RWPE1 (cell line): ENCODE measurements at places on chromosomes 7 and 10.

DNA sequence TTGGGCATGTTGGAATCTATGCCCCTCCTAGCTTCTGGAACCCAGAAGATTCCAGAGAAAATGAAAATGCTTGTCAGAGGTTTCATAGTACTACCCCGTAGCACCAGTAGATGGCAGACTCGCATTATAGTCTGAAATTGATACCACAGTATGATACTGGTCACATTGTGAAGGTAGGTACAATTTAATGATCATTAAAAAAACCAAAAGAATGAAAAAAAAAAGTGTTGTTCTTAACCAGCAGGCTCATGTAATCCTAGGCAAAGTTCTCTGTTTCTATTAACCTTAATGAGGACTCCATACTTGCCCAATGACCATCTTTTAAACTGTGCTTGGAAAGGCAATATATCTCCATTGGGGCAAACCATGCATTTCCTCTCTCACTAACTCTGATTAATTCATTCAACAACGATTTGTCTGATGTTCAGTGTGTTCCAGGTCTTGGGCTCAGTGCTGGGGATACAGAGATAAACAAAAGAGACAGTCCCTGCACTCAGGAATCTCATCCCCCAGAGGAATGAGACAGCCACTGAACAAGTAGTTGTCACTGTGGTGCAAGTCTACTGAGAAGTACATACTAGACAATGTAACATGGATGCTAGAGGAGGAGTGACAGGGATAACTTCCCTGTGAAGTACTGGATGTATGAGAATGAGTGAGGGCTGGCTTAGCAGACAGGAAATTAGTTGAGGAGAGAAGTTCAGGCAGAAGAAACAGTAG is 223.5 kb upstream of the PHYHIPL start:
- peak; percentile 41 for DNase-seq

GRCh38 chr10:109924967-109925620 is 1.8 kb upstream of the XPNPEP1 start:
- no peak for DNase-seq

- DNase-seq, result no peak
Observed at GRCh38 chr7:90267263-90267858, 22.4 kb downstream of the CFAP69 start.

- DNase-seq, result no peak
Observed at GRCh38 chr7:134552105-134552504, 3.2 kb downstream of the AKR1B15 start.

DNA sequence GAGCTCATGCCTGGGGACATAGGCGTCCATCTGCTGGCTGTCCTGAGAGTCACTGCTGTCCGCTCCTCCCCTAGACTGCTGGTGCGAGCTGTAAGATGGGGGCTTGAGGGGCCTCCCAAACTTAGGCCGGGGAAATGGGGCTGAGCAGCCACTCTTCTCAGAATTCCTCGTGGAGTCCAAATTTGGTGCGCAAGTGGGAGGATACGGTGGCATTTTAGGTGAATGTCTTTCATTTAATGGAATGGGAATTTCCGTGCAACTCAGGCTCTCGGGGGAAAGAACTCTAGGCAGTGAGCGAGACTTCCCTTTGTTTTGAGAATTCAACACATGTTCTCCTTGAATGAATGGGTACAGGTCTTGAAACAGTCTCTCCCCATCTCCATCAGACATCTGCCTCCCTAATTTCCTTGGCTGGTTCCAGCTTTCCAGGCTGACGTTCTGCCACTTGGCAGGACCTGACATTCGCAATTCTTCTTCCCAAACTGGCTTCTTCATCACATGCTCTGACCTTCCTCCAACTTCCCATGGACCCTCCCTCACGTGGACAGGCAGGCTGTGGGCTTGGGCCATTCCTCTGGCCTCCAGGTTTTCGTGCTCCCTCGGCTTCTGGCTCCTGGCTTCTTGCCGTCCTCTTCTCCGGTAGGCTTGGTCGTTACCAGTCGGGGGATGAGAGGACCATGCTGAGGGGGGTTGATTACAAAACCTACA is 30.1 kb downstream of the JCAD start:
- no peak for DNase-seq

DNA sequence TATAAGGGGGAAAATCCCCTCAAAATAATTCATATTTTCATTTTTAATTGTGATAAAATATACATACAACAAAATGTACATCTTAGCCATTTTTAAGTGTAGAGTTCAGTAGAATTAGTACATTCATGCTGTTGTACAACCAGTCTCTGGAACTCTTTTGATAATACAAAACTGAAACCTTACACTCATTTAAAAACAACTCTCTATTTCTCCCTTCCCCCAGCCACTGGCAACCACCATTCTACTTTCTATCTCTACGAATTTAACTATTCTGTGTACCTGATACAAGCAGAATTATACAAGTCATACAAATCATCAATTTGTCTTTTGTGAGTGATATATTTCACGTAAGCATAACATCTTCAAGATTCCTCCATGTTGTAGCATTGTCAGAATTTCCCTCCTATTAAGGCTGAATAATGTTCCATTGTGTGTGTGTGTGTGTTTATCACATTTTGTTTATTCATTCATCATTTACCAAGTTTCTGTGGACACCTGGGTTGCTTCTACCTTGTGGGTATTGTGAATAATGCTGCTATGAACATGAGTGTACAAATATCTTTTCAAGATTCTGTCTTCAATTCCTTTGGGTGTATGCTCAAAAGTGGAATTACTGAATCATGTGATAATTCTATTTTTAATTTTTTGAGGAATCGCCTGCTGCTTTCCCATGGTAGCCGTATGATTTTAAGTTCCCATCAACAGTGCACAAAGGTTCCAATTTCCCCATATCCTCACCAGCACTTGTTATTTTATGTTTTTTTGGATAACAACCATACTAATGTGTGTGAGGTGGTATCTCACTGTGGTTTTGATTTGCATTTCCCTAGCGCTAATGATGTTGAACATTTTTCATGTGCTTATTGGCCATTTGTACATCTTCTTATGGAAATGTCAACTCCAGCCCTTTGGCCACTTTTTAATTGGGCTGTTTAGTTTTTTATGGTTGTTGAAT is 4.7 kb upstream of the EBLN1 start:
- DNase-seq, result no peak

- DNase-seq, result no peak
Observed at GRCh38 chr10:121516093-121516865, 82.0 kb downstream of the FGFR2 start.

- no peak for DNase-seq
Observed at GRCh38 chr10:114432566-114433093, 28.3 kb upstream of the AFAP1L2 start.

DNA sequence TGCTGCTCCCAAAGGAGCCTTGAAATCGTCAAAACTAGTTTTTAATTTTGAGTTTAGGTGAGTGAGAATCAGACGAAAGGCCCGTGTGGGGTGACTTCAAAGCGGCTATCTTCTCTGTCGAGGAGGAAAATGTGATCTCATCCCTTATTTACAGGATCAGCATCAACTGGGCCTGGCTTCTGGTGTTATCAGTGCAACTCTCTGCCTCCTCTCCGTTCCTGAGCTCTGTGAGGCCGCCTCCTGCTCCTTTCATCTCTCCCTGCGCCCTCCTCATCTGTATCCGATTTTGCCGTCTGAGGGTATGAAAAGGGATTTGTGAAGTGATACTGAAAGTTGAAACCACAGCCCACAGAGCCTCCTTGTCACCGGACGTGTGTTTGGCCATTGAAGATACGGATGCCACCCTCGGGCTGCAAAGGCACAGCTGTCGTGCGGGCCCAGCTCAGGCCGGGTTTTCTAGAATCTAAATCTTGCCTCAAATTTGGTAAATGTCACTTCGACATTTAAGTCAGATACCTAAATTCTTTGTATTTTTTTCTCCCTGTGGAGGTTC is 408.7 kb upstream of the ADARB2 start:
- no peak for DNase-seq

DNA sequence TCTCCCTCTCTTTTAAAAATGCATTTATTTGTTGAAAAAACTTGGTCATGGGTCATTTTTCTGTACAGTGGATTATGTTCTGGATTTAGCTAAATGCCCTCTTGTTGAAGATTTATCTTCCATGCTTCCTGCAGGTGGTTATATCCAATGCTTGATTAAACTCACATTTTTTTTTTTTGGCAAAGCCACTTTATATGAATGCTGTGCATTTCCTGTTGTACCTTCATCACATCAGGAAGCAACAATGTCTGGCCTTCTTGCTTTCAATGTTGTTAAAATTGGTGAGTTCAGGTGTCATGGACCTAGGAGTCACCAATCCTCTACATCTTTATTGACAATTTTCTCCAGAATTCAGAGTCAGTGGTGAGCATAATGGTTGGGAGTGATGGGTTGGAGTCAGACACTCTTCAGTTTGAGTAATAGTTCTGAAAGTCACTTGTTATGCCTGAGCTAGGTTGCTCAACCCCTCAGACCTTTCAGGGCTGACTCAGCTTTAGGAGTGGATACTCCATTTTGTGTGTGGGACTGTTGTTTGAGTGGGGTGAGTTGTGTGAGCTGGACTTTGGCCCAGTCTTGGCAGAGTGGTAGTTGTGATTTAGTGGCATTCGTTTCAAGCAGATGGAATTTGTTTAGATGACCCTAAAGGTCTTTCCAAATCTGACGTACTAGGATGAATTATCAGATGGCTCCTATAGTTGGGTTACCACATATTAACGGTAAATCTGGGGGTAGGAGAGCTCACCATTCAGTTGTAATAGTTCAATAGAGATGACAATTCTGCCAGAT is 213.5 kb upstream of the ZNF32 start:
- no peak for DNase-seq

DNA sequence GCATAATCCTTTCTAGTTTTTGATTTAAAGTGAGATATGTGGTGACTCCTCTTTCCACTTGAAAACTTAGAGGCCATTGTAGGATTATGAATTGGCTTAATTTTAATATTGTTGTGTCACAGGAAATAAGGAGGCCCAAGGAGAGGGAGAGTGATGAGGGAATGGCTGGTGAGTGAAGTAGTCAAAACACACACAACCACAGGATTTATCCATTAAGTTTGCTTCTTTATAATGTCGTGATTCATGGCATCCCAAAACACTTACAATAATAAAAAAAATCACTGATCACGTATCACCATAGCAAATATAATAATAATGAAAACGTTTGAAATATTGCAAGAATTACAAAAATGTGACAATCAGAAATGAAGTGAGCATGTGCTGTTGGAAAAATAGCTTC is 1215.5 kb upstream of the LRRTM3 start:
- DNase-seq, result no peak

DNA sequence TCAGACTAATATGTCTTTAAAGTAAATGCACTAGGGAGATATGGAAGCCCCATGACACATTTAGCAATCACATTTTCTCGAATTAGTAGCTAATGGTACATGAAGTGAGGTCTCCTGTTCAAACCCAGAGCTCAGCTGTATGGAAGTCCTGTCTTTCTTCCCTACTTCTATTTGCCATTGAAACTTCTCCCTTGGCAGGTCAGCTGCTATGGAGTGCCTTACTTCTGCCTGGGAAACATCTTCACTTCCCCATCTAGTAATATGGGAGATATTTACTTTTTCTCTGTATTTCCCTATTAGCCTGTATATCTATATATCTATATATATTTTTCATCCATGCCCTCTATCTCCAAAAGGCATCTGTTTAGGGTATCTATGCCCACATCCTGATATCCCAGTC is 225.3 kb upstream of the INHBA start:
- DNase-seq, result no peak

DNA sequence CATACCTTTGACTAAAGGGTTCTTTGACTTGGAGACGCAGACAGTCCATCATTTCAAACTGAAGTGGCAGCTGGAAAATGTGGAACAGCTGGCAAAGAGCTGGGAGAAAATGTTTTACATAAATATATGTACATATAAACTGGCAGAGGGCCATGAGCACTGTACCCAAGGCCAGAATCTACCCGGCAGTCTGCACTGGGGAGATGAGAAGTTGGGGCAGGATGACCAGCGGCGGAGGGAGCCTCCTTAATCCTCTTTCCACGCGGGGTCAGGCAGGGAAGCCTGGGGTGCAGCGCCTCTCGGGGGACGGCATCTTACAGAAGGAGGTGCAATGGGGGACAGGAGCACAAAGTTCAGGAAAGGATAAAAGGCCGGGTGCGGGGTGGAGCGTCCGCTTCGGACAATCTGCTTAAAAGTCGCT is 1.3 kb downstream of the GLI3 start:
- DNase-seq, result peak; percentile 13

DNA sequence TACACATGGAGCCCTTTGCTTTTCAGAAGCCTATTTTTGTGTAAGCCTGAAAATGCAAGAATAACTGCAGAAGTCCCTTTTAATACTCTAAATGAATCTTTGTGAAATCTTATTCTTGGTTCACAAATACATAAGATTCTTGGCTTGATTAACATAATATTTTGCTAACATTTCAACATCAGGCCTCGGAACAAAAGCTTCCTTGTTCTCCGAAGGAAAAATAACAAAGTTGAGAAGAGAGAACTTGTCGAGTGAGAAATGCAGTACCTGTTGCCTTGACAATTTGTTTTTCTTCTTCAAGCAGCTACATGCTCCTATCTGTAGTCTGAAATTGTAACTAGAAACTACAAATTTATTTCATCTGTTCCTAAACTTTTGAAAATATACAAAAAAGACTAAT is 8.5 kb downstream of the NT5C2 start:
- DNase-seq, result no peak

DNA sequence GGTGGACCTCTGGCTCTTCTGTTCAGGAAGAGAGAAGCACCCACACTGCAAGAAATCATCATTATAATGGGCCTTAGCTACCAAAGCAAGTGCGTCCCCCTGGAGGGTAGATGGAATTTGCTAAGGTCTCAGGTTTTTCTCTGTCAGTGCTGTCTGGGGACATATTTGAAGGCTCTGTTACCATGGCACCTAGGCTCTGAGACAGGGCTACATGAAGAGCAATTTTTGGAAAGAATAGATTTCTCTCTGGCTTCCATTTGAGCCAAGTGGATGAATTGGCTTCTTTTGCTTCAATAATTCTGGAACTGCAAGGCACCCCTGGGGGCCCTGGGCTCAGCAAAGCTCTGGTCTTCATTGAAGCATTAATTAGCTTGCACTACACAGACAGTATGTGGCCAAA is 349.1 kb upstream of the GALNT17 start:
- no peak for DNase-seq

- no peak for DNase-seq
Observed at GRCh38 chr10:87658321-87658795, 1.3 kb upstream of the PAPSS2 start.

DNA sequence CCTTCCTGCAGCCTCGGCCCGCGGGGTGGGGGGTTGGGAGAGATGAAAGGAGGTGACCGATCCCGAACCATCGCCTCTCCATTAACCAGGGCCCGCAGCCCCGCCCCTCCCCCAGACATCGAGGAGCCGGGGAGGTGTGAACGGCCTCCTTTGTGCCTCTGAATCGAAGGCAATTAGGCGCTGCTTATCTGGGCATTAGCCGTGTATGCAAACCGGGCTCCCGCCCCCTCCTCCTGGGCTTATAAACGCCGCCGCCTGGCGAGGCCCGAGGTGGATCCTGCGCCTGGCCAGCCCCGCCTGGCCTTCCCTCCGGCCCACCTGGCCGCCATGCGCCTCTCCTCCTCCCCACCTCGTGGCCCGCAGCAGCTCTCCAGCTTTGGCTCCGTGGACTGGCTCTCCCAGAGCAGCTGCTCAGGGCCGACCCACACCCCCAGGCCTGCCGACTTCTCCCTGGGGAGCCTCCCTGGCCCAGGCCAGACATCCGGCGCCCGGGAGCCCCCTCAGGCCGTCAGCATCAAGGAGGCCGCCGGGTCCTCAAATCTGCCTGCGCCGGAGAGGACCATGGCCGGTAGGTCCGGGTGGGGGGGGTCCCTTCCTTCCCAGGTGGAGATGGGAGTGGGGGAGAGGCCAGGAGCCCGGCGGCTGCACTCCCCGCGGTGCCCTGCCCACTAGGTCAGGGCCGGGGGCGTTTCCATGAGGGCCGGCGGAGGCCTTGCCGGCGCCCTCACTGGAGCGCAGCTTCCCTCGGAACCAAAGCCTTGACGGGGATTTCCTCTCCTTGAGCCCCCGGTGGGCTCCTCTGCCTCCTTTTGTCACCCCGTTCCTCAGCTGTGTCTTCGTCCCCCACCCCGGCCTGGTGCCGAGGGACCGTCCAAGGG is at the start of gene VENTX:
Gene VENTX, plus strand, starts transcription at position 268 of the 878 bp plus-strand sequence. Its CDS starts 60 bp downstream, at position 328.
- DNase-seq, result no peak
